ENCODE measurements at places on chromosomes 1 and 21. TPM values are rescaled to one million over a fixed set of nuclear protein-coding genes. Genes with fewer than 3 reads are reported as not detected.
A peak's percentile ranks its signal among the peaks of the same experiment; 100 is the strongest.

The FMN2 gene
- total RNA-seq, result 5.1 TPM

The SPRR4 gene
- not detected for total RNA-seq

The ST6GALNAC5 gene
- total RNA-seq, result 5.1 TPM

GRCh38 chr1:11704194-11704529 lies 12.7 kb downstream of the DRAXIN start:
- no peaks in the 10 kb centered on the region for H3K4me1 ChIP-seq
- no peak overlapping the region for H3K27ac ChIP-seq
- no peaks in the 10 kb centered on the region for H3K36me3 ChIP-seq
- no peak overlapping the region for H3K4me3 ChIP-seq
- no peak for DNase-seq
- no peaks in the 10 kb centered on the region for H3K27me3 ChIP-seq

DNA sequence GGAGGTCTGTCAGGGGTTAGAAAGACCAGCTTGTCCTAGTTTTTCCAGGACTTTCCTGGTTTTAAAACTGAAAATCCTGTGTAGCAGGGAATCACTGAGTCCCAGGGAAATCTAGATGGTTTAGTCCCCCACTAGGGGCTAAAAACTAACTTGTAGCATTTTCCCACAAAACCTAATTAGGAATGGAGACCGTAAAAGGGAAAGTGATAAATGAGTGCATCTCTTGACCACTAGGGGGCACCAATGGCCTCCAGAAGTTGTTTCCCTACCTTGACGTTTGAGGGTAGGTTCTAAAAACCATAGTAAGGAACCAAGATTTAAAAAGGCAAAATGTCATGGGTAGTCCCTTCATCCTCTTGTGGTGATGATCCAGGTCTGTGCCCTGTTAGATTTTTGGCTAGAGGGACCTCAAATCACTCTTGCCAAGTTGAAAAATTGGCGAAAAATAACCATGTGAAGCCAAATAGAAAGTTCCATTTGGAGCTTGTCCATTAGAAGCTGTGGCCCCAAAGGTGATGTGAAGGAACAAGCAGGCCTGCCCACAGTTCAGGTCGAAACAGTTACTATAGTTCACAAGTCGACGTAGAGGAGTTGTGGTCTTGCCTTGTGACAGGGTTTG lies 24.5 kb downstream of the CLIC6 start:
- DNase-seq, result peak; percentile 24
- no peaks in the 10 kb centered on the region for H3K36me3 ChIP-seq
- H3K27ac ChIP-seq, result no peak overlapping the region
- no peaks in the 10 kb centered on the region for H3K27me3 ChIP-seq
- no peaks in the 10 kb centered on the region for H3K4me1 ChIP-seq

The NEK2 gene
- 8.6 TPM for total RNA-seq

GRCh38 chr1:36782785-36783184 lies 251.5 kb downstream of the GRIK3 start:
- no peaks in the 10 kb centered on the region for H3K36me3 ChIP-seq
- H3K4me3 ChIP-seq, result no peak overlapping the region
- H3K27ac ChIP-seq, result no peak overlapping the region
- no peaks in the 10 kb centered on the region for H3K27me3 ChIP-seq
- H3K4me1 ChIP-seq, result no peaks in the 10 kb centered on the region
- peak; percentile 60 for DNase-seq

- H3K4me1 ChIP-seq, result no peaks in the 10 kb centered on the region
- H3K36me3 ChIP-seq, result no peaks in the 10 kb centered on the region
- DNase-seq, result no peak
- H3K4me3 ChIP-seq, result no peak overlapping the region
Observed at GRCh38 chr1:185813401-185813979, 79.3 kb downstream of the HMCN1 start.

DNA sequence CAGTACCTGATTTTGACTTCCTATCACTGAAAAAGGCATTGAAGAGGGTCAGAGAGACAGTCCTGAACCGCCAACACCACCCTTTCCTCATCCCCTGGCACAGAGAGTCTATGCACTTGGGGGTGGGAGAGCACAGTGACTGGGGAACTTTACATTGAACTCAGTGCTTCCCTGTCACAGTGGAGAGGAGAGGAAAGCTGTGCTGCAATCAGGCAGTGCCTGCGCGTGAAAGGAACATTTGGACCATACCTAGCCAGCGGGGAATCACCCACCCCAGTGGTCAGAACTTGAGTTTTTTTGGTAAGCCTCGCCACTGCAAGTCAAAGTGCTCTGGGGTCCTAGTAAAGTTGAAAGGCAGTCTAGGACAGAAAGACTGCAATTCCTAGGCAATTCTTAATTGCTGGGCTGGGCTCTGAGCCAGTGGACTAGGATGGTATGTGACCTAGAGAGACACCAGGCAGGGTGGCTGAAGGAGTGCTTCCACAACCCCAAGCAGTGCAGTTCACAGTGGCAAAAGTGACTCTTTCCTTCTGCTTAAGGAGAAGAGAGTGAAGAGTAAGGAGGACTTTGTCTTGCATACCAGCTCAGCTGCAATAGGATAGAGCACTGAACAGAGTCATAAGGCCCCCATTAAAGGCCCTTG lies 9.4 kb upstream of the HENMT1 start:
- no peaks in the 10 kb centered on the region for H3K36me3 ChIP-seq
- no peaks in the 10 kb centered on the region for H3K4me1 ChIP-seq
- no peak overlapping the region for H3K4me3 ChIP-seq
- DNase-seq, result no peak
- H3K27me3 ChIP-seq, result no peaks in the 10 kb centered on the region

The CFHR1 gene
- not detected for total RNA-seq

- H3K27ac ChIP-seq, result no peak overlapping the region
- no peak for DNase-seq
- H3K36me3 ChIP-seq, result no peaks in the 10 kb centered on the region
Observed at GRCh38 chr1:10889650-10890353, 93.4 kb upstream of the CASZ1 start.

The FCRL6 gene
- total RNA-seq, result 2.4 TPM

DNA sequence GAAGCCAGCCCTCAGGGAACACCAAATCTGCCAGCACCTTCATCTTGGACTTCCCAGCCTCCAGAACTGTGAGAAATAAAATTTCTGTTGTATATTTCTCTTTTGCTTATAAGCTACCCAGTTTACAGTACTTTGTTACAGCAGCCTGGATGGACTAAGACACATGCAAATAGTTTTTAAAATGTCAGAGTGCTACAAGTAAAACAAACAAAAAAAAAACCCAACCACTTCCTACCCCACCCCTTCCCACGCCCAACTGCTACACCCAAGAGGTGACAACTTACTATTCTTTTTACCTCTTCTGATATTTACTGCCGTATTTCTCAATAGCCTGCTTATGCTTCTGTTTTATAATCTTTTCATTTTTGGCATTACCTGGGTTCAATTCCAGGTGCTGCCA lies 8.6 kb upstream of the SPSB1 start:
- DNase-seq, result no peak
- H3K36me3 ChIP-seq, result no peaks in the 10 kb centered on the region
- no peak overlapping the region for H3K27ac ChIP-seq
- H3K4me3 ChIP-seq, result no peak overlapping the region
- no peaks in the 10 kb centered on the region for H3K27me3 ChIP-seq

- H3K4me1 ChIP-seq, result peaks cover 11% of the 10 kb centered on the region
- H3K4me3 ChIP-seq, result no peak overlapping the region
- no peaks in the 10 kb centered on the region for H3K36me3 ChIP-seq
- no peaks in the 10 kb centered on the region for H3K27me3 ChIP-seq
Observed at GRCh38 chr21:17688912-17689874, 76.5 kb upstream of the BTG3 start.

DNA sequence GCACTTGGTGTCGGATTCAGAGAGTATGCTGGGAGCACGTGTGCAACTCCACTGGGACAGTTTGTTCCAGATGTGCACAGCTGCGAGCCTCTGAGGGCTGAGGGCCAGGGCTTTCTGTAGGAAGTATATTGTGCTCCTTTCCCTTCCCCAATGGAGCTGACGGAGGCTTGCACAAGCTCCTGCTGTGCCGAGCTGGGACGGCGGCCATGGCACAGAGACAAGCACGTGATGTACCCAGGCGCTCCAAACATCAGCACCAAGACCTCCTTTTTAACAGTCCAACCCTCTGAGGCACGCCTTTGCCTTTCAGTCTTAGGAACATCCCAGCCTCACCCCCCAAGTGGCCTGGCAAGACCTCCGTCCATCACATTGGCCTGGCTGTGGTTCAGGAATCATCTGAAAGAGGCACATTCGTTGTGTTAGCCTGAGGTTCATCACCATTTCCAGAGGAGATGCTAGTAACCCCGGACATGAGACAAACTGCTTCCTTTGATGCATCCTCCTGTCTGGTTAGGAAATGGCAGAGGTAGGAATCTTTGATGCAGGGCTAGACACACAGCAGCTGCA lies 339.2 kb upstream of the KAZN start:
- no peaks in the 10 kb centered on the region for H3K36me3 ChIP-seq
- H3K27me3 ChIP-seq, result no peaks in the 10 kb centered on the region
- no peak overlapping the region for H3K4me3 ChIP-seq
- no peaks in the 10 kb centered on the region for H3K4me1 ChIP-seq
- H3K27ac ChIP-seq, result peak overlapping the region; percentile 54

GRCh38 chr1:194176212-194176611 lies 989.8 kb upstream of the B3GALT2 start:
- H3K4me3 ChIP-seq, result no peak overlapping the region
- H3K4me1 ChIP-seq, result no peaks in the 10 kb centered on the region
- H3K27ac ChIP-seq, result no peak overlapping the region
- H3K27me3 ChIP-seq, result no peaks in the 10 kb centered on the region

- no peaks in the 10 kb centered on the region for H3K4me1 ChIP-seq
- H3K27me3 ChIP-seq, result no peaks in the 10 kb centered on the region
- no peak overlapping the region for H3K4me3 ChIP-seq
- H3K36me3 ChIP-seq, result no peaks in the 10 kb centered on the region
Observed at GRCh38 chr1:227010645-227011044, 70.6 kb downstream of the COQ8A start.

Data from Peyer's patch (tissue), 4 donors.